Activated T-helper 1 cell treated with Interleukin-2 at 50 U/mL for 16 hours (primary cell): ENCODE measurements at places on chromosomes 7 and 10.

DNA sequence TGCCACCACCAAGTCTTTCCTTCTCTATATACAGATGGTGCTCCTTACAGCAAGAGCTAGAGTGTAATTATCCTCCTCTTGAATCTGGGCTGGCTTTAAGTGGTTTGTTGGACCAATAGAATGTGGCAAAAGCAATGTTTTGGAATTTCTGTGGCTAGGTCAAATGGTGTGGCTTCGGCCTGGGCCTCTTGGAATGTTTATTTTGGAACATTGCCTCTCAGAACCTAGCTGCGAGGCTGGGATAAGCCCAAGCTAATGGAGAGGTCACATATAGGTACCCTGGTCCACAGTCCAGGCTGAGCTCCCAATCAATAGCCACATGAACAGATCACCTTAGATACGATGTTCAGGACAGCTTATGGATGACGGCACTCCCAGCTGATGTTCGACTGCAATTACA is 556.7 kb downstream of the TYW1 start:
- DNase-seq, result no peak

- DNase-seq, result no peak
Measured at GRCh38 chr7:102453319-102453718, 11.3 kb downstream of the ALKBH4 start.

DNA sequence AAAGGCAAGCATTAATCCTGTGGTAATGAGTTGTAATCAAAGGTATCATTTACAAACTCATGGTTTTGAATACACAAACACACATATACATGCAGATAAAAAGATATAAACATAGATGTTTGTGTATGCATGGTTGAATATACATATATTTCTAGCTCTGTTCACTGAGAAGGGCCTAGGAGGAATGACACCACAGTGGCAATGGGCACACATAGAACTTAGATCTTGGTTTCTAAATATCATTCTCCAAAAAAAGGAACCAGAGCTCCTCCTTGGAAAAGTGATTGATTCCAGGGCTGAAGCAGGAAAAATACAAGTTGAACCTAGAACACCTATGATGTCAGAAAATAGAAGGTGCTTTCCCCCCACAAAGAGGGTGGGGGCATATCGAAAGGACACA is 6.9 kb downstream of the CUL2 start:
- DNase-seq, result no peak

GRCh38 chr10:103433858-103434257 is 18.3 kb downstream of the CALHM2 start:
- DNase-seq, result no peak

- no peak for DNase-seq
Measured at GRCh38 chr10:107423903-107424302, 259.4 kb upstream of the SORCS1 start.

- DNase-seq, result no peak
Measured at GRCh38 chr10:20944789-20945502, 47.8 kb upstream of the NEBL start.

GRCh38 chr10:2858452-2858851 is 208.9 kb upstream of the PFKP start:
- DNase-seq, result no peak

GRCh38 chr7:35258125-35258867 is 4.4 kb upstream of the TBX20 start:
- no peak for DNase-seq

- no peak for DNase-seq
Measured at GRCh38 chr10:111785921-111786320, 397.6 kb downstream of the GPAM start.

DNA sequence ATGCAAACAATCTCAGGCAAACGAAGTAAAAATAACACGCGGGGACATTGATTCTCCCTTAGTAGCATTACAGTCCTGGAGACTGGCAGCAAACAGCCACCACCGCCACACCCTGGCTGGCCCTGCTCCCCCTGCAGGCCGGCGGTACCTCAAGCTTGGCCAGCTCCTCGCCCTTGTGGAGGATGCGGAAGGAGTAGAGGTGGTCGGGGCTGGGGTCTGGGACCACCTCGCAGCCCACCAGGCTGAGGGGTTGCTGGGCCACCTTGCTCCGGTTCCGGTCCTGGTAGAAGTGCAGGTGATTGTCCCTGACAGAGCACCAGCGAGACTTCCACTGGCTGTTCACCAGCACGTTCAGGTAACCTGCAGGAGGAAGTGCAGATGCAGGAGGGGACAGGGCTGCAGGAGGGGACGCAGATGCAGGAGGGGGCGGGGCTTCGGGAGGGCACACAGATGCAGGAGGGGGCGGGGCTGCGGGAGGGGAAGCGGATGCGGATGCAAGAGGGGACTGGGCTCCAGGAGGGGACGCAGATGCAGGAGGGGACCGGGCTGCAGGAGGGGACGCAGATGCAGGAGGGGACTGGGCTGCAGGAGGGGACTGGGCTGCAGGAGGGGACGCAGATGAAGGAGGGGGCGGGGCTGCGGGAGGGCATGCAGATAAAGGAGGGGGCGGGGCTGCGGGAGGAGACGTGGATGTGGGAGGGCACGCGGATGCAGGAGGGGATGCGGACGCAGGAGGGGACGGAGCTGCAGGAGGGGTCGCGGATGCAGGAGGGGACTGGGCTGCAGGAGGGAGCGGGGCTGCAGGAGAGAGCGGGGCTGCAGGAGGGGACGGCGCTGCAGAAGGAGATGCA is 65.7 kb downstream of the VWA2 start:
- peak; percentile 48 for DNase-seq

DNA sequence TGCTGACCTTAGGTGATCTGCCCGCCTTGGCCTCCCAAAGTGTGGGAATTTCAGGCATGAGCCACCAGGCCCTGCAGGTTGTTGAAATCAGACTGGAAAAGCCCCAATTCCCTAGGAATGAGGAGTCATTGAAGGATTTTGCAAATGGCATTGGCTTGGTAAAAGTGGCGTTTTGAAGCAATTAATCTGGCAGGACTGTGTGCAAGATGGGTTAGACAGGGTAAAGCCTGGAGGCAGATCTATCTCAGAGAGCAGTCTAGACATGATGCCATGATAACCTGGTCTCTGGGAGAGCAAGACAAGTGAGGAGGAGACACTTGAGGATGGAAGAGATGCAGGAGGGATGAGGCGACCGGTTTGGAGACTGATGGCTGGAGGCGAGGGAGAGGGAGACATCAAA is 45.7 kb upstream of the UBE2H start:
- DNase-seq, result no peak

DNA sequence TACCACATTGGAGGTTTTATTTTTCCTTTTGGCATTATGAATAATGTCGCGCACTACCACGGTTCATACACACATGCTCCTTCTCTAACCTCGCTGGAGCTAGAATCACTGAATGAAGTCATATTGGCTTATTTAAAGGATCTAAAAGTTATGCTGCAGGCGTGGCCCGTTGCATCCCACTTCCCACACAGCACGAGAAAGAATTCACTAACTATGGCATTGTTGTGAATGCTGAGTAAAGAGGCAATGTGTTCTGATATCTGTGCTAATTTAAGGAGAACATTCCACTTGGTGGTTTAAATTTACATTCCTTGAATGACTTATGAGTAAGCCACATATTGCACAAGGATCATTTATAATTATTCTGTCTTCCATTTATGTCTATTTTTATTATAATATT is 20.7 kb downstream of the TCERG1L start:
- DNase-seq, result no peak

DNA sequence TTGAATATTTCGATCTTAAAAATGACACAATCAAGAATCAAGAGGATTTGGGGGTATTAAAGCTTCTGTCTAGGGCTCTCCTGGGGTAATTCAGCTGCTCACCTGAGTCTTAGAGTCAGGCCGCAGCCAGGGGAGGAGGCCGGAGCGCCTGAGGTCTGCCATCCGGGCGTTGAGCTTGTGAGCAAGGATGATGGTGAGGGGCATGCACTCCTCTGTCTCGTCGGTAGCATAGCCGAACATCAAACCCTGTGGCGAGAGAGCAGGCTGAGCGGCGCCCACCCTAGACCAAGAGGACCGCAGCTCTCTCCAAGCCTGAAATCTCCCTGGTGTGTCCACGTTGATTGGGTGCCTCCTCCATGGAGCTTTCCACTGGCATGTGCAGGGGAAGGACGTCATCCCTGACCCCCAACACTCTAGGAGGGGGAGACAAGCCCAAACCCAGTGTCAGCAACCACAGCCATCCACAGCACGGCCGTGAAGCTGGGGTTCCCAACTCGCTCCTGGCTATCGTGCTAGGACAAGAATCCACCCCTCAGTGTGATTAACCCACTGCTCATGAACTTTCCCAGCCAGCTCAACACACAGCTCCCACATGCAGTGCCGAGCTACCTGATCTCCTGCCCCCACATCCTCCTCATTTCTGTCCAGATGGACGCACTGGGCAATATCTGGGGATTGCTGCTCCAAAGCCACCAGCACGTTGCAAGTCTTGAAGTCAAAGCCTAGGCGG is 9.2 kb downstream of the MAT1A start:
- DNase-seq, result no peak

DNA sequence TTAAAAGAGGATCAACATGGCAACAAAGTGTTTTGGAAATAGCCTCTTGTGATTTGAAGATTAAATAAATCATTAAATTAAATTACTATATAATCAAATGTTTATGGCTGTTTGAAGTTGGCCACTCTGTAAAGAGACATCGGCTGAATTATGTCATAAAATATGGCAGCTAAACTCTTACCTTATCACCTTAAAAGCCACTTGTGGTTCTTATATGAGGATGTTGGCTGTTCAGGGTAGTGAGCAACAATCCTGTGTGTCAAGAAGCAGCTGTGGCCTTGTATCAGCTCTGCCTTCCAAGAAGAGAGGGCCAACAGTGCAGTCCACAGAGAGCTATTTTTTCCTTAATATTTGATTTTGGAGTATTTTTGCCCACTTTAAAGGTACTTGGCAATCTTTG is 113.4 kb upstream of the CDK6 start:
- DNase-seq, result no peak

GRCh38 chr7:116162992-116163391 is 47.3 kb upstream of the TES start:
- DNase-seq, result no peak

GRCh38 chr10:6347391-6347951 is 144.7 kb downstream of the PFKFB3 start:
- DNase-seq, result peak; percentile 32

GRCh38 chr7:121739465-121739864 is 133.5 kb upstream of the PTPRZ1 start:
- no peak for DNase-seq

GRCh38 chr10:123446449-123447156 is 219.6 kb upstream of the GPR26 start:
- no peak for DNase-seq

- no peak for DNase-seq
Measured at GRCh38 chr7:130733931-130734814, at the start of gene KLF14. Gene KLF14 (minus strand): TSS chr7:130734207. CDS start chr7:130734033, 174 bp downstream.

- peak; percentile 15 for DNase-seq
Measured at GRCh38 chr10:73413108-73413527, 740 bp downstream of the ANXA7 start.

GRCh38 chr7:135763261-135763660 is 14.6 kb upstream of the FAM180A start:
- no peak for DNase-seq

- no peak for DNase-seq
Measured at GRCh38 chr10:101901340-101901739, 57.7 kb upstream of the KCNIP2 start.

GRCh38 chr10:77905086-77905748 is 21.3 kb downstream of the DLG5 start:
- no peak for DNase-seq

GRCh38 chr10:125231116-125231812 is 70.9 kb upstream of the CTBP2 start:
- no peak for DNase-seq

DNA sequence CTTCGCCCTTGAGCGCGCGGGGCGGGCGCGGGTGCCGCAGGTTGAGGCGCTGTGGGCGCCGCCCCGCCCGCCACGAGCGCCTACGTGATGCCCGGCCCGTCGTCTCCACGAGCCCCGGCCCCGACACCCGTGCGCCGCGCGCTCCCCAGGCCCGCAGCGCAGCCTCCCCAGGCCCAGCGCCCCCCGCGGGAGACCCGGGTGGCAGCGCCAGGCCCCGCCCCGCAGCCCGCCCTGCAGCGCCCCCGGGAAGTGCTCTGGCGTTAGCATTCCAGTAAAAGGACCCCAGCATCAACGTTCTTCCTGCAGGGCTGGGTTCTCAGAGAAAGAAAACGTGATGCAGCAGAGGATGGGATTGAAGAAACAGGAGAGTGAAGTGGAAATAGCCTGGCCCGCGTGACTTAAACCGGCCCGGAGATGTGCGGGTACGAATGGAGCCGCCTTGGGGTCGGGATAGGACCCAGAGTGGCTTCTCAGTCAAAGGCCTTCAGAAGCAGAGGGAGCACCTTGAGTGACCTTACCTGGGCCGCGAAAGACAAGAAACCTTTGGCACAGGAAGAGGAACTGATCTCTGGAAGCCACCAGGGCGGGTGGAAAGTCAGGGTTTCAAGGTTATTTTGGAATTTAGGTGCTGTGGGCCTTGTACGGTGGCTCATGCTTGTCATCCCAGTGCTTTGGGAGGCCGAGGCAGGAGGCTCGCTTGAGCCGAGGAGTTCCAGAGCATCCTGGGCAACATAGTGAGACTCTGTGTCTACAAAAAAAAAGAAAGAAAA is 1.8 kb downstream of the PFKP start:
- no peak for DNase-seq

DNA sequence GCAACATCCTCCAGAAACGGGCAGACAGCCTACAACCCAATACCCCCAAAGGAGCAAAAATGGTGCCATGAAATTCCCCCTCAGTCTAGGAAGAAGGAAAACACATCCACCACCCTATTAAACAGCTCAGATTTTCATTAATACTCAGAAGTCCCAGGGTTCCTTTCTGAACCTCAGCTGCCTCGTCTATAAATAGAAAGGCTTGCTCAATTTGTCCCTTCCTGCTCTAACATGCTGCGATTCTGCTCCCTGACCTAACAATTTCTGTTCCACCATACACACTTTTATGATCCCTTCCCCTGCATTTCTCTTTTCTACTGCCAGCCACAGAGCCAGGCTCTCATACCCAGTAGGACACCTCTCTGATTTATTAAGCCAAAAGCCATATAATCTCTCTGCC is 68.1 kb downstream of the MTERF1 start:
- no peak for DNase-seq

DNA sequence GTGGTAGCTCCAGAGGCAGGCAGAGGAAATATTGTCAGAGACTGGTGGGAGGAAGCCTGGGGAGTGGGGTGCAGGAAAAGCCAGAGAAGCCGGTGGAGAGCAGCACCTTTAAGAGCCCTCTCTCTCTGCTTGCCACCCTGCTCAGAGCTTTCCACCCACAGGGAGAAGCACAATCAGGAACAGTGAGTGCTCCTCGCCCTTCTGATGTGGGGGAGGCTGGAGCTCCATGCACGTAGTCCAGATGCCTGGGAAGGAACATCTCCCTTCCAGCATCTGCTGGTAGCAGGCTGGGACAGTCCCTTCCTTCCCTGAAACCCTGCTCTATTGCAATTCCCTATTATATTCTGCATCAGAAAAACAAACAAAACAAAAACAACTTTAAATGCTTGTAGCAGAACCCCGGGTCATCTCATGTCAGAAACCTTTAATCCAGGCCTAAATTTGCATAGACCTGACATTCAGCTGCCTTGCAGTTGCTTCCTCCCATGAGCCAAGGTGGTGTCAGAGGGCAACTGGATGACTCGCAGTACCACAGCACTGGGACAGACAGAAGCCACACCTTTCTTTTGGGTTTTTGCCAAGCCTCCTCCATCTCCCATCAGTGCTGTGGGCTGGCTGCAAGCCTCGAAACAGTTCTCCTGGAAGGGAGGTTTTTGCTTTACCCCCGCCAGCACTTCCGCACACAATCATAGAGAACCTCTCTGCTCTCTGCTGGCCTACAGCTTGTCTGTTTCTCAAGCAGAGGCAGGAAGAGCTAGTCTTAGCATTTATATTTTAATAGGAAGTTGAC is 13.1 kb downstream of the AVPI1 start:
- no peak for DNase-seq
